Activated T-cell treated with anti-CD3 and anti-CD28 coated beads, Interleukin-2, amount 50 U/mL, for 4 hours (primary cell): ENCODE measurements at places on chromosomes 11 and 22.
A peak's percentile ranks its signal among the peaks of the same experiment; 100 is the strongest.

GRCh38 chr22:30754971-30755758 lies 60.5 kb downstream of the OSBP2 start:
- DNase-seq, result peak; percentile 37

DNA sequence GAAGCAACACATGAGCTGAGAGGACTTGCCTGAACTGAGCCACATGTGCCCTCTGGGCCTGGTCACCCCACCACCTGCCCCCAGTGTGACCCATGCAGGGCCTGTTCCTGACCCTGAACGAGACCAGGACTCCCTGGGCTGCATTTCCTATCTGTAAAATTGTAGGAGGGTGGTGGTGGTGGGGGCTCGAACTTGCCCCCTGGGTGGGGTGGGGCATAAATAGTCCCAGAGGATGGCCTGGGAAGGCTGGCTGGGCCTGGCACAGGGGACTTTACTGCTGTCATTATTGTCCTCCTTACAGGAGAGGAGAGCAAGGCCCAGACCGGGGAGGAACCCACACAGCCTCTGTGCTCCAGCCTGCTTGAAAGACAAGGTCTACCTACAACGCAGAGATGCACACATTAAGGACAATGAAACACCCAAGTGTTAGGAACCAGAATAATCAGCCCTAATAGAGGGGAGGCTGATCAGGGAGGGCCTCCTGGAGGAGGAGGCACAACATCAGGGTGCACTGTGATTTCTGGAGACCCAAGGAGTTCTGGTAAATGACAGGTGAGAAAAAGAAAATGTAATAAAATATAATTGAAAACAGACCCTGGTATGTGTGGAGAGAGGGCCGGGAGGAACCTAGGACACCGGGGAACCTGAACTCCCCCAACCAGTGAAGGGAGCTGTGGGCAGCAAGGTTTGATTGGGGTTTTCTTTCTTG lies 2.8 kb upstream of the AIFM3 start:
- DNase-seq, result no peak

- no peak for DNase-seq
Observed at GRCh38 chr11:66877588-66878385, 20.9 kb downstream of the LRFN4 start.

GRCh38 chr11:118903204-118904015 lies 19.7 kb downstream of the CXCR5 start:
- no peak for DNase-seq

GRCh38 chr11:42837994-42838393 lies 473.8 kb upstream of the API5 start:
- DNase-seq, result no peak

- DNase-seq, result no peak
Observed at GRCh38 chr11:36109850-36110606, 166.2 kb downstream of the LDLRAD3 start.

- no peak for DNase-seq
Observed at GRCh38 chr11:120703358-120704152, 192.0 kb downstream of the GRIK4 start.

GRCh38 chr22:48886604-48887393 lies 940.9 kb downstream of the BRD1 start:
- DNase-seq, result no peak

GRCh38 chr11:113651023-113651422 lies 55.1 kb downstream of the TMPRSS5 start:
- DNase-seq, result no peak

GRCh38 chr22:29916007-29916544 lies 33.1 kb downstream of the MTMR3 start:
- no peak for DNase-seq

DNA sequence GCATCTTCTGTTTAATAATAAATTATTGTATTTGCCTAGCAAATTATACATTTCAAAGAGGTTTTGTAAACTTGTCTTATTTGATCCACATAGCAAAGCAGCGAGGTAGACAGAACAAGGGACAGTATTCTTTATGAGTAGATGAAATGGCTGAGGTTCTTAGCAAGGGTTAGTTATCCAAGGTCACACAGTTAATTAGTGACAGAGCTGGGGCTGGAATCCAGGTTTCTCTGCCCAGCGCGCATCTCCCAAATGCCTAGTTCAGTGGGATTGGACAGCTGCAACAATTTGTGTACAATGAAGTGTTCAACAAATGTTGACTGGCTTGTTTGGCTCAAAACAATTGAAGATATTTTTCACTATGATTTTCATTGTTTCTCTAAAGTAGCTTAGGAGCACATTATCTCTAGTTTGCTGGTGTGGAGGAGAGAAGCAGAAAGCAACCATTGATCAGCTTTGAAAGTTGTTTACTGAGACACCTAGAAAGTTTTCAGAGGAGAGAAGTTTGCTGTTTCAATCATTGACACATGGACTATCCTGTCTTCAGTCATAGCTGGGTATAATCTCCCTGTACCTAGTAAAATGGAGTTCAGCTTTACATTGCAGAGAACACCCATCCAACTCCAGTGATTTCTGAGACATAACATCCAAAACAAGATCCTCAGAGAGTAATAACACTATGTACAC lies 270.6 kb downstream of the FAT3 start:
- DNase-seq, result no peak

- DNase-seq, result no peak
Observed at GRCh38 chr11:61048368-61049062, 53.8 kb upstream of the CD5 start.

GRCh38 chr11:17927681-17928343 lies 85.0 kb downstream of the SERGEF start:
- DNase-seq, result no peak

- DNase-seq, result no peak
Observed at GRCh38 chr11:117877120-117877784, 794 bp upstream of the FXYD6 start.

DNA sequence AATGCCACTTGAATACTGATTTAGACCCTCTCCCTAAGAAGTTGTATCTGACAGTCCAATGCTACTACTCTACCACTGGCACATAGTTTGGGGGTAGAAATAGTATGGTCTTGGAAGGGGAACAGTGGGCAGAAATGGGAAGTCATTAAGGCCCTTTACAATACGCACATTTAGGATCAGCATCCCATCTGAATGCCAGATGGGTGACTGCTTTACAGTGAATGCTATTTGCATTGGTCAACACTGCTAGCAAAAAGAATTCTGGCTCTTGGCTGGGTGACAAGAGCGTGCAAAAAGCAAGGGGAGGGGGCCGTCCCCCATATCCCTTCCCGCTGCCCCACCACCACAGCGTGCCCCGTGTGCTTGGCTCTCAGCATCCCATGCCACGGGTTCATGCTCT lies 104.7 kb upstream of the BID start:
- no peak for DNase-seq
